ENCODE measurements at places on chromosomes 11 and 22.

DNA sequence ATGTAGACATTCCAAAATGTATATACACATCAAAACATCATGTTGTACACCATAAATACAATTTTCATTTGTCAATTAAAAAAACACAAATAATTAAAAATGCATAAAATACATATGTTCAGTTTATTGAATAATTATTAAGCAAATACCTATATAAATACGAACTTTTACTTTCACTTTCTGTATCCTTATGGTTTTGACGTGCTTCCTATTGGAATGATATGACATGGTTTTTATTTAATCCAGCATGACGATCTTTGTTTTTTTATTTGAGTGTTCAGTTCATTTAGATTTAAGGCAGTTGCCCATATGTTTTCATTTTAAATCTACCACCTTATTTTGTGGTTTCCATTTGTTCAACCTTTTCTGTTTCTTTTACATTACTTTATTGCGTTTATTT is 198.3 kb upstream of the PLET1 start:
- DNase-seq = no peak

- no peak for DNase-seq
These were observed 23.5 kb downstream of the TYR start for GRCh38 chr11:89201138-89201537.

- DNase-seq = no peak
These were observed 43.4 kb downstream of the WEE1 start for GRCh38 chr11:9616858-9617257.

GRCh38 chr11:45379162-45379863 is 93.2 kb upstream of the SYT13 start:
- no peak for DNase-seq

- DNase-seq = no peak
These were observed 67.1 kb upstream of the CARD18 start for GRCh38 chr11:105206633-105207032.

DNA sequence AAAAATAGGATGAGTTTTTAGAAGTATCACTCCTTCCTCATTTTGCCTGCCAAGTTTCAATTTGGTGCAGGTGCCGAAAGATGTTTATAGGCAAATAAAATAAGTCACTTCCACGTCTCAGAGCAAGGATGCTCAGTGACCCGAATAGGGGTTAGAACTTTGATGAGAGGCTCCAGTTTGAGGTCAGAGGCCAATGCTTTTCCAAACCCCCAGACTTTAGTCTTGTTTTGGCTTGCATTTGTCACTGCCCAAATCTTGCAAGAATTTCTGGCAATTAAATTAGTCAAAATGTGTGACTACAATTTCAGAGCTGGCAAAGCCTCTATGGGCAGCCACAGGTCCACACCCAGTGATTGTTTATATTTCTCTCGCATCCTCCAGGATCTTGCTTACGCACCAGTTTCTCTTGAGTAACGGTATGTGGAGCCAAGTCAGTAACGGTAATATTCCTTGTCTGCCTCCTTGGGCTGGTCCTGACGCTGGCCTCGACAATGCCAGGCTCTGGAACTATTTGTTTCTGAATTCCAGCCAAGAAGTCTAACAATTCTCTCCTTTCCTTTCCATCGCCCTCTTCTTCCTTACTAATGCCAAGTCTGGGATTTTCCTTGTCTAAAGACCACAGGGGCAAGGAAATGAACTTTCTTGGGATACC is 9.9 kb upstream of the NUP160 start:
- no peak for DNase-seq
